8988T (cell line): ENCODE measurements at places on chromosomes 2 and 18.
A peak's percentile ranks its signal among the peaks of the same experiment; 100 is the strongest.

GRCh38 chr2:26605195-26605998 is 35.8 kb downstream of the CIB4 start:
- no peak for DNase-seq

DNA sequence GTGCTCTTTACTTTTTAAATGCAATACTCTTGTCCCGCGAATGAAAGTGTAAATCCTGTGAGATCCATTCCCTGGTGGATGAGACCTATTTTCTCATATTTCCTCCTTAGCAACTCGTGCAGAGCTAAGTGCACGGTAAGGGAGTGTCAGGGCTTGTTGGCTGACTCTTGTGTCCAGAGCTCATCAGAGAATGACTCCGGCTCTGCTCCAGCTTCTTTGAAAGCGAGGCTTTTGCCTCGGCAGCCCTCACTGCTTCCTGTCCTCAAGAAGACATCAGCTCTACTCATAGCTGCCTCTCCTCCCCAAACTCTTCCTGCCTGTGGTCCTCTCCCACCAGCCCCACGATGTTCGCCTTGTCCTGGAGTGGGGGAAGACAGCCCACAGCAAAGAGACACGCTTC is 70.7 kb downstream of the LIPG start:
- DNase-seq = no peak

GRCh38 chr18:78607221-78607620 is 372.4 kb upstream of the SALL3 start:
- no peak for DNase-seq

GRCh38 chr2:48852938-48853337 is 97.4 kb upstream of the LHCGR start:
- no peak for DNase-seq

GRCh38 chr2:238571661-238572372 is 145.1 kb downstream of the ASB1 start:
- no peak for DNase-seq

DNA sequence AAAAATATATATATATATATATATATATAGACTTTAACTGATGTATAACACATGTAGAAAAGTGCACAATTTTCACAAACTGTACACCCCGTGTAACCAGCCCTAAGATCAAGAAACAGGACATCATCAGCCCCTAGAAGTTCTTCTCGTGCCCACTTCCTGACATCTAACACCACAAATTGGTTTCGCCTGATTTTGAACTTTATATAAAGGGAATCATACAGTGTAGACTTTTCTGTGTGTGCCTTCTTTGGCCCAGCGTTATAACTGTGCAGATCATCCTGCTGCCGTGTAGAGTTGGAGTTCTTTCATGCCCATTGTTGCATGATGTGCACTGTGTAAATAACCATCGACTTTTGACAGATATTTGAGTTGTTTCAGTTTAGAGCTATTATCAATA is 41.0 kb downstream of the SMAD7 start:
- DNase-seq = no peak

DNA sequence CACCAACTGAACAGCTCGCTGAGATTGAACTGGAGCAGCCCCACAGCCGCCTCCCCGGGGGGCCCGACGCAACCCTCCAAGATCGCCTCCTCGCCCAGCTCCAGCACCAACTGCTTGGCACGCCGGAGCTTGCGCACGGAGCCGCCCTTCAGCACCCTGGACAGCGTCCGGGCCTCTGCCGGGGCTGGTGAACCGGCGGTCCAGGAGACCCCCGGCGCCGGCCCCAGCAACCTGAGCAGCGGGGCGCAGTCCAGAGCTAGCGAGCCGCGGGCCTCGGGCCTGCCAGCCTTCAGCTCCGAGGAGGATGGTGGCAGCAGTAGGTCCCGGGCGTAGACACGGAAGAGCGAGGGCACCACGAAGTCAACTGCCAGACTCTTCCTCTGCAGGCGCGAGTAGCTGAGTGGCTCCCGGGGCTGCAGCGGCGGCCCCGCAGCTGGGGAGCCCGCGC is 1.2 kb downstream of the ALK start:
- peak; percentile 33 for DNase-seq

GRCh38 chr2:238346544-238346943 is 26.2 kb downstream of the TRAF3IP1 start:
- DNase-seq = no peak

DNA sequence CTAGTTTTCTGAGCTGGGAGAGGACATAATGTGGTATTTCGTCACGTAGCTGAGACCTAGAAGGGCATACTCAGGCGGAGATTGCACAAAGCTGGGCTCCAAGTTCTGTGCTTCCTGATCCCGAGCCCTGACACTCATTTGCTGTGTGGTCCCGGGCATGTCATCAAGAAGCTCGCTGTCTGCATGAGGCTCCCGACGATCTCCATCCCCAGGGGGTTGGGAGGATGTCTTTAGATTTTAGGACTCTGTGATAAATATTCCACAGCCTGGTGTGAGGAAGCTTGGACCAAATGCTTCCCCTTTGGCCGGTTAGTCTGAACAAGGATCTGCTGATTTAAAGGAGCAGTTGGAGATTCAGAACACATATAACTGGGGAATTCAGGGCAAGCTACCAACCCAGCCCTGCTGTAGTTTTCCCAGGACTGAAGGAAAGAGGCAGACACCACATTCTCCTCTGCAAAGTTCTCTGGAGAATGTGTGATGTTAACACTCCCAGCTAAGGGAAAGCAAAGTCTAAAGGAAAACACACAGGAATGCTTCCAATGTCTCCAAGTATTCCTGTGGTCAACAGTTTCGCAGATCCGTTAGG is 2.3 kb downstream of the KCNE4 start:
- no peak for DNase-seq

GRCh38 chr2:75466708-75467311 is 93.9 kb downstream of the EVA1A start:
- DNase-seq = peak; percentile 11

- DNase-seq = no peak
These were observed 86.9 kb downstream of the TRIB2 start for GRCh38 chr2:12803607-12804006.

DNA sequence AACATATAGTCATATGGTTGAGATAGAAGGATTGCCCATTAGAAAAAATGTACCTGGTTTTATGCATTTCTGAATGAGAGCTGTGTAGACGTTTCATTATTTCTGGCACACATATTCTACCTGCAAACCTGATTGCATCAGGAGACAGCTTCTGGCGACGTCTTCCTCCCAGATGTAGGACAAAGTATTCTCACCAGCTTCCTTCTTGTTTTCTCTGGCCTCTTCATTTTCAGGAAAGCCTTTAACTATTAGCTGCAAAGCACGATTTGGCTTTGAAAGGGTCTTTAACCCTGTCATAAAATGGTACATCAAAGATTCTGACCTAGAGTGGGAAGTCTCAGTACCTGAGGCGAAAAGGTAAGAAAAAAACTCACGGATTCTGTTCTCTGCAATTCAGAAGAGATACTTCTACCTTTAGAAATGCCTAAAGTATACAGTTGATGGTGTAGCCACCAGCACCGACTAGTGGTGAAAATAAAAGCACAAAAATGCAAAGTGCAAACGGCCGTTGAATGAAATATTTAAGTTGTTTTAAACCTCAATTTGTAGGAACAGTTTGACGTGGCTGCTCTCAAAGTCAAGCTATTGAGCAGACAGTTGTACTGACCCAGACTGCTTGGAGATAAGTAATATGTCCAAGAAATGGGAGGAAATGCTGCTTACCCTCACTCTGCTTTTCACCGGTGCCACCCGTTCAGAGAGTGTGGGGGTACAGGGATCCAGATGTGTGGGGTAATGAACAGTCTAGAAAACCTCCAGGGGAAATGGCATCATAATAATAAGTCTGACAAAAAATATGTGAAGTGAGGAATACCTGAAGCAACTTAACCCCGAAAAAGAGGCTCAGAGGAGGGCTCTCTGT is 20.2 kb downstream of the IL18RAP start:
- no peak for DNase-seq

- DNase-seq = no peak
These were observed 104.7 kb upstream of the MYO3B start for GRCh38 chr2:170073288-170073687.

DNA sequence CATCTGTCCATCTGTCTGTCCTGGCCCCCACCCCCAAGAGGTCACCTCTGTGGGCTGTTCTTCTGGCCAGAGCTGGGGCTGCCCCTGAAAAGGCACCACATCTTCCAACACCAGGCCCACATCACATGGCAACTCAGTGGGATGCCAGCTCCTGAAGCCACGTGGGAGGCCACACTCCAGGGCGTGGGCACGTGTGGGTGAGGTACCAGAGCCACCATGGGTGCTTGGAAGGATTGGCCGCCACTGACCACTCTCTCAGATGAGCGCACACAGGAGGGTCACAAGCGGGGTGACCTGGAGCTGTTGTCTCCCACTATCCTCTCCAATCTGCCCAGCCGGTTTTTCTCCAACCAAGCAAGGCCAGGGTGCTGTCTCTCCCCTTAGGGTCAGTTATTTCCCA is 197.9 kb downstream of the TFCP2L1 start:
- no peak for DNase-seq

DNA sequence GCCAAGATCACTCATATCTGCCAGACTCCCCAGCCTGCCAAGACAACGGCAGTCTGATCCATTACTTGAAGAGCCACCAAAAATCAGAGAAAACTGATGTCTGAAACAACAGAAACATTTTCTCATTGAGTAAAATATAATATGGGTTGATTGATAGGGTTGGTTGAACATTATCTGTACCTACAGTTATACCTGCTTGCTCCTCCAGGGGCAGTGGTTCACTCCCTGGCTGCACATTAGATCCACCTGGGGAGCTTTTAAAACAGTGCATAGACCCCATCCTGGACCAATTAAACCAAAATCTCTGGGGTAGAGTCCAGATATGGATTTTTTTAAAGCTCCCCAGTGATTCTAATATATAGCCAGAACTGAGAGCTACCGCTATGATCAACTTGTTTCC is 43.6 kb upstream of the SLC14A2 start:
- DNase-seq = no peak

- DNase-seq = no peak
These were observed 70.0 kb upstream of the STON1 start for GRCh38 chr2:48459921-48460320.

- DNase-seq = no peak
These were observed 19.4 kb downstream of the DOK1 start for GRCh38 chr2:74573747-74574562.

- DNase-seq = no peak
These were observed 74.9 kb upstream of the PELI1 start for GRCh38 chr2:64219149-64219548.

DNA sequence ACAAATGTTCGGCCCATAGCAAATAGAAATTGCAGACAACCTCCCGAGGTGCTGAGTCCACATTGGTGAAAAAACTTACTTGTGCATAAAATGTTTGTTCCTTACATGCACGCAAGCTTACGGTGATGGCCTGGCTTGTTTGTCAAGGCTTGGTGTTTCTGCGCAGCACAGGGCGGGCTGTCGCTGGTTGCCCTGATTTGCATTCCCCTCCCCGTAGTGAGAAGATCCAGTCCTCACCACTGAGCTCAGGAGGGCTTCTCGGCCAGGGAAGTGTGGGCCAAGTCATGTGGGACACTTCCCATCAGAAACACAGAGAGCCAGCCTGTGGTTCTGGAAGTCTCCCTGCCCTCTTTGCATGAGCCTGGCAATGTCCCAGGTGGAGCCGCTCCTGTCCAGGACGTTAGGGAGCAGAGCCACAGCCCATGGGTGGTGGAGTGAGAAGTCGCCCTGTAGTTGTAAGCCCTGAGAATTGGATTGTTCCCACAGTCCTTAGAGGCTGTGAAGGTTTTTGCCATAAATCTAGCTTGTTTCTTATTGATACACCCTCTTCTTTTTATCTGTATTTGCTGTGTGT is 152.7 kb downstream of the TWIST2 start:
- no peak for DNase-seq

GRCh38 chr2:98778741-98779483 is 48.0 kb upstream of the MGAT4A start:
- DNase-seq = no peak

GRCh38 chr2:235083822-235084221 is 132.0 kb downstream of the SH3BP4 start:
- DNase-seq = no peak

DNA sequence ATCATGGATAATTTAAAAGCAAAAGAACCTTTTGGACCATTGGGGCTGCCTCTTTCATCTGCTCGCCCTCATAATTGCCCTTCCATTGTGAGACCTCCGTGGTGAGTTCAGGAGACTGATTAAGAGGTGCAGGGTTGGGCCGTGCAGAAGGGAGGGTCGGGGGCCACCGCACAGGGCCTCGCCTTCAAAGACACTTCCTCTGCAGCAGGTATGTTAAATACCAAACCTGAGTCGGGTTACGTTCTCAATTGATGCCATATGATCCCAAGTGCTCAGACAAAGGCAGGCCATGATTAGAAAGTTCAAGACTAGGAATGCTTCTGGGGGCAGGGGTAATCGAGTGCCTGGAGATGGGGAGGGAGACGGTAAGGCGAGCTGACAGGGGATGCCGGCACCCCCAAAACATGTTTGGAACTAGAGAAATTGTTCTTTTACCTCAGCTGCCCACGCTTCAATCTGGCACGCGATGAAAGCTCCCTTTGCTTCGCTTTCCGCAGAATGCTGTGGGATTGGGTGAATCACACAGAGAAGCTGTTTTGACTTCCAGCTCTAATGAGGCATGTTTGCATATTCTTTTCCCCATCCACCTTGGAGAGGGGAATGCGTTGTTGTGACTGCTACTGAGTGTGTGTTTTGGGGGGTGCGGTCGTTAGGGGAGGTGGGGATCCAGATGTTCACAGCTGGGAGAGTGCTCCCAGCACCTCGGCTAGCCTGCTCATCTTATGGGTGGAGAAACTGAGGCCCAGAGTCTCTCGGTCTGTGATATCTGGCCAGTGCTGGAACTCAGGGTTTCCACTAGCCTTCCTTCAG is 309.1 kb downstream of the MYCN start:
- DNase-seq = no peak

GRCh38 chr2:1780693-1781092 is 36.4 kb upstream of the PXDN start:
- no peak for DNase-seq

DNA sequence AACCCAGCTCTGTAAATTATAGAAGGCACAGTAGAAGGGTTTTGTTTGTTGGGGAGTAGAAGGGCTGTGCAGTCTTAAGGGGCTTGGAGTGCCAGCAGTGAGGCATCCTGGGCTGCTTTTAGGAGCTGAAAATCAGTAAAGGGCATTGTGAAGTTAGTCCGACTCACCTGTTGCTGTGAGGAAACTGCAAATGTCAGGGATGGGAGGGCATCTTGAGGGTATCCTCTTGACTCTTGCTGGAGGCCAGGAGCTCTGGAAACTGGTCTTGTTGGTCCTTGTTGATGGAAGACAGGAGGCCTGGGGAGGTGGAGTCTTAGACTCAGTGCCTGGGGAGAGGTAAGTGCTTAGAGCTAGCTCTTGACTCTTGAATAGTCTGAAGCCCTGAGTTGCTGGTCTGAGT is 14.1 kb downstream of the CEP192 start:
- DNase-seq = no peak

- no peak for DNase-seq
These were observed 175.9 kb upstream of the FN1 start for GRCh38 chr2:215611609-215612386.

GRCh38 chr18:73283788-73284187 is 416.0 kb upstream of the NETO1 start:
- no peak for DNase-seq

GRCh38 chr2:234241656-234242458 is 191.4 kb downstream of the SPP2 start:
- DNase-seq = peak; percentile 24

GRCh38 chr2:231372326-231372725 is 23.2 kb upstream of the B3GNT7 start:
- no peak for DNase-seq
